ENCODE measurements at places on chromosomes 3 and 15. TPM values are rescaled to one million over a fixed set of nuclear protein-coding genes. Genes with fewer than 3 reads are reported as not detected.

TM4SF18 gene
- not detected for total RNA-seq

GRCh38 chr3:52481819-52482521 lies 13.2 kb upstream of the STAB1 start:
- no peaks in the 10 kb centered on the region for H3K27me3 ChIP-seq
- no peak overlapping the region for H3K27ac ChIP-seq
- H3K4me1 ChIP-seq: no peaks in the 10 kb centered on the region
- peaks cover 26% of the 10 kb centered on the region for H3K36me3 ChIP-seq
- no peak overlapping the region for H3K4me3 ChIP-seq

ADCY5 gene
- total RNA-seq: not detected

DNA sequence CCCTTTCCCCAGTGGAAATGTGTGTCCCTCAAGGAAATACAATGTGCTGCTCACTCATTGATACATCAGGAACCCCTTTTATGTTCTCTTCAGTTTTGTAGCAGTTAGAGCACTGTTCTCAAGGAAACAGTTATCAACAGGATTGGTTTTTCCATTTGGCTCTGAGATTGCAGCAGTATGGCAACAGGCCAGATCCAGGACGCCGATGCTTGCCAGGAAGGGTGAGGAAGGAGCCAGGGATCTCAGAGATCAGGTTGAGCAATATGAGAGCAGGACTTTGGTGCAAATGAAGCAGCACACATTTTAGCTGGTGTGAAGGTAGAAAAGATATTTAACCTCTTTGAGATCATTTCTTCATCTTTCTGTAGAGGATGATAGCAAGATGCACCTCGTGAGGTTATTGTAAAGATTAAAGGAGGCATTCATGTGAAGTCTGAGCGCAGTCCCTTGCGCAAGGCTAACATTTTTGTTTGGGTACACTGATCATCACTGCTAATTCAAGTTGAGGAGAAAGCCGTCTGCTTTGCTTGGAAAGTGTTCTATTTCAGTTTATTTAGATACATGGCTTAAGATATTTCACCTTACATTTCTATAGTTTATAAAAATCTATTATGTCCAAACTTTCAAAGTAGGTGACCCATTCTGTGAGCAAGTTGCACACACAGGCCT lies 68.5 kb downstream of the KCNH8 start:
- no peak overlapping the region for H3K27ac ChIP-seq
- DNase-seq: no peak
- H3K4me1 ChIP-seq: no peaks in the 10 kb centered on the region
- no peaks in the 10 kb centered on the region for H3K36me3 ChIP-seq

GRCh38 chr3:140816372-140817195 lies 125.1 kb upstream of the SLC25A36 start:
- H3K27ac ChIP-seq: no peak overlapping the region
- H3K36me3 ChIP-seq: no peaks in the 10 kb centered on the region
- H3K4me3 ChIP-seq: no peak overlapping the region
- H3K4me1 ChIP-seq: no peaks in the 10 kb centered on the region
- no peak for DNase-seq
- peaks cover 4% of the 10 kb centered on the region for H3K27me3 ChIP-seq

DNA sequence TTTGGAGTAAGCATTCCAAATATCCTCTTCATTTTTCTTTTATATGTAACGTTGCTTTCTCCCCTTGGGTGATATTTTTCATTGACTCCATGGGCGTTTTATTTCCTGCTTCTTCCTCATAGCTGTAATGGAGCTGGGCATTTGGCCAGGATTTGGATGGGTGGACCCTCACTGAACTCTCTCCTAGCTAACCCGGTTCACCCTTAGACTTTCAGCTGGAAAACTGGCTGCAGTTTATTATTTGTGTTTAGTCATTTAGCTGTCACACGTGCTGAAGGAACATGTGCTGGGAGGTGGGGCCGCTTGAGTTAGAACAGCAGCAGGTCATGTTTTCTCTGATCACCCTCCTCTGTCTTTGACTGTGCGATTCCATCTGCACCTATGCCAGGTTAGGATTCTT lies 407.6 kb downstream of the ZIC1 start:
- H3K27me3 ChIP-seq: no peaks in the 10 kb centered on the region
- DNase-seq: no peak
- H3K36me3 ChIP-seq: no peaks in the 10 kb centered on the region
- H3K4me1 ChIP-seq: no peaks in the 10 kb centered on the region
- H3K4me3 ChIP-seq: no peak overlapping the region

FAM162A gene
- 48.4 TPM for total RNA-seq

DNA sequence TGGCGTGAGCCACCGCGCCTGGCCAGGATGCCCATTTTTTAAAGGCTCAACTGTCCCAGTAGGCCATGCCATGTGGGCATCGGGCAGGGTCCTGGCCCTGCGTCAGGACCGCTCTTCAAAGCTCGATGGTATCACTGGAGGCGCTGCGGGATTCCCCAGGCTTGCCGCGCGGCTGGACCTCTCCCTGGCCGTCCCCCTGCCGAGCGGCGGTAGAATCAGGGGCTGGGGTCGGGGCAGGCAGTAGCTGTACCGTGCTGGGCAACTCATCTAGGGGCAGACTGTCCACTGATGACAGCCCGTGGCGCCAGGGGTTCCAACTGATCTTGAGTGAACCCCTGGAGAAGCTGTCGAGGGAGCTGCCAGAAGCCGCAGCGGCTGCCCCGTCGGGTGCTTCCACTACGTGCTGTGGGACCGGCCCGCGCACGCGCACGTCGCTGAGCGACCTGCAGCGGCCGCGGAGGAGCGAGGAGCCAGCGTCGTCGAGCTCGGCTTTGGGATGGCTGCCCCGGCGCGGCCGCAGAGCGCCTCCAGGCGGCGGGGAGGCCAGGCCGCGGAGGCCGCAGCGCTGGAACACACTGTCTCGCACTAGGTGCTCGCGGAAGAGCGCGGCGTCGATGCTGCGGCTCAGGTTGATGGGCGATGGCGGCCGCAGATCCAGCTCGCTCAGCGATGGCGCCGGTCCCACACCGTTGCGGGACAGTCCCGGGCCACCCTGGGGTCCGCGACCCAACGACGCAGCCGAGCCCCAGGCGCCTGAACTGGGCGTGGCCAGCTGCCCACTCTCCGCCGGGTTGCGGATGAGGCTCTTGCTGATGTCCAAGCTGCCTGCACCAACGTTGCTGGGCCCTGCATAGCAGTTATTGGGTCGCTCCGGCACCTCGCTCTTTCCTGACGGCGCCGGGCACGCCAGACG lies 5.8 kb downstream of the PRRT3 start:
- no peaks in the 10 kb centered on the region for H3K27me3 ChIP-seq
- peak overlapping the region; percentile 31 for H3K27ac ChIP-seq
- peak overlapping the region; percentile 74 for H3K4me3 ChIP-seq
- H3K4me1 ChIP-seq: peaks cover 11% of the 10 kb centered on the region
- H3K36me3 ChIP-seq: peaks cover 5% of the 10 kb centered on the region

TIPIN gene
- total RNA-seq: 25.0 TPM

C3orf22 gene
- total RNA-seq: not detected

DNA sequence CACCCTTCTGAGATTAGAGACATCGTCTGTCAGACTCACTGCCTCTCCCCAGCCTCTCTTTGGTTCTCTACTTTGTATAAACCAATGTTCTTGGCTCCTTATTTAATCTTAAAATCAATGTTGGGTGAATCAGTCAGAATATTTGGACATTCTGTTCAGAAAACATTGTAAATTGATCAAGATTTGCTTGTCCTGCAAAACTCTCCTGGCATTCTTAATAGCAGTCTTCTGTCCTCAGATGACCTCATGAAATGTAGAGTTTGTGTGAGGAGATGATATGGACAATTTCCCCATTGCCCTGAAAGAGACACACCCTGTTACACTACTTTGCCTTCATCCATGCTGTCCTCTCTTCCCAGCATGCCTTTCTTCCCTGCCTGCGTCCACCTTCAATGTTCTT lies 33.6 kb downstream of the CD200R1L start:
- H3K36me3 ChIP-seq: no peaks in the 10 kb centered on the region
- no peak overlapping the region for H3K4me3 ChIP-seq
- H3K4me1 ChIP-seq: peaks cover 19% of the 10 kb centered on the region
- no peaks in the 10 kb centered on the region for H3K27me3 ChIP-seq

MAGEF1 gene
- 5.0 TPM for total RNA-seq

- H3K27ac ChIP-seq: peak overlapping the region; percentile 9
- DNase-seq: no peak
Observed at GRCh38 chr3:31541089-31541488, 8.4 kb downstream of the STT3B start.

HRH1 gene
- total RNA-seq: 0.25 TPM

CLPX gene
- 44.9 TPM for total RNA-seq

DNA sequence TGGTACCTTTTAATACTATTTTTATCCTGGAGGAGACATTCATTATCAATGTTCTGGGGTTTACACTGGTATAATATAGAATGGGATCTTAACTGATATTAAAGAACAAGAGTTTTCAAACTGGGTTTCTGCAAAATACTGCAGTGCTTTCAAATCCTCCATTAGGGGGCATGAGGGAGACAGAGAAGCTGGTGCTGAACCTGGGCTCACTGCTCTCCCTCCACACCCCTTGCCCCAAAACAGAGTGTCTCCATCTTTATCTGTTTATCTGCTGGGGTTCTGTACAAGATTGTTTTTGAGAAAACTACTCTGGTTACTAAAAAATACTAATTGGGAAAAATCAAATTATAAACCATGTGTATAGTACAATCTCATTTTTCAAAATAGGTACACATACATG lies 41.7 kb downstream of the CADPS start:
- no peaks in the 10 kb centered on the region for H3K4me1 ChIP-seq
- H3K36me3 ChIP-seq: no peaks in the 10 kb centered on the region
- no peaks in the 10 kb centered on the region for H3K27me3 ChIP-seq
- no peak overlapping the region for H3K27ac ChIP-seq
- DNase-seq: no peak
